ENCODE measurements at places on chromosomes 6 and 20.

GRCh38 chr6:73521351-73521985, 636 bp upstream of the EEF1A1 start:
- DNase-seq, result peak; percentile 58

DNA sequence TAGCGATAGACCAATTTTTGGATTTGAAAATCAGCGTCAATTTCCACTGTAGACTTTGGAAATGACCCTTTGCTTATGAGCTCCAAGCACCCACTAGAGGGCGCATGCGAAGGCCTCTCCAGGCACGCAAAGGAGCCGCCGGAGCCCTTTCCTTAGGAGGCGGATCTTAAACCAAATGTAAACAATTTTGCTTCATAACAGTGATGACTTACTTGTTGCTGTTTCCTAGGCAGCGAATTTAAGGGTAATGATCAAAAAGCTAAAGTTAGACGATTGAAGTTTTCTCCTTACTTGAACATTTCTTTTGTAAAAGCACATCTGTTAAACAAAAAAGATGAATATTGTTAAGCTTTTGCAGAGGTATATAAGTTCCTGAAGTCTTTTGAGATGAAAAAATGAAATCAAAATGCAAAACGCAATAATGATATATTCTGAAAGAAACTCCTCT, 29.2 kb upstream of the EXOC2 start:
- peak; percentile 56 for DNase-seq

- DNase-seq, result no peak
Measured at GRCh38 chr20:23583526-23583925, 15.2 kb upstream of the CST9L start.

DNA sequence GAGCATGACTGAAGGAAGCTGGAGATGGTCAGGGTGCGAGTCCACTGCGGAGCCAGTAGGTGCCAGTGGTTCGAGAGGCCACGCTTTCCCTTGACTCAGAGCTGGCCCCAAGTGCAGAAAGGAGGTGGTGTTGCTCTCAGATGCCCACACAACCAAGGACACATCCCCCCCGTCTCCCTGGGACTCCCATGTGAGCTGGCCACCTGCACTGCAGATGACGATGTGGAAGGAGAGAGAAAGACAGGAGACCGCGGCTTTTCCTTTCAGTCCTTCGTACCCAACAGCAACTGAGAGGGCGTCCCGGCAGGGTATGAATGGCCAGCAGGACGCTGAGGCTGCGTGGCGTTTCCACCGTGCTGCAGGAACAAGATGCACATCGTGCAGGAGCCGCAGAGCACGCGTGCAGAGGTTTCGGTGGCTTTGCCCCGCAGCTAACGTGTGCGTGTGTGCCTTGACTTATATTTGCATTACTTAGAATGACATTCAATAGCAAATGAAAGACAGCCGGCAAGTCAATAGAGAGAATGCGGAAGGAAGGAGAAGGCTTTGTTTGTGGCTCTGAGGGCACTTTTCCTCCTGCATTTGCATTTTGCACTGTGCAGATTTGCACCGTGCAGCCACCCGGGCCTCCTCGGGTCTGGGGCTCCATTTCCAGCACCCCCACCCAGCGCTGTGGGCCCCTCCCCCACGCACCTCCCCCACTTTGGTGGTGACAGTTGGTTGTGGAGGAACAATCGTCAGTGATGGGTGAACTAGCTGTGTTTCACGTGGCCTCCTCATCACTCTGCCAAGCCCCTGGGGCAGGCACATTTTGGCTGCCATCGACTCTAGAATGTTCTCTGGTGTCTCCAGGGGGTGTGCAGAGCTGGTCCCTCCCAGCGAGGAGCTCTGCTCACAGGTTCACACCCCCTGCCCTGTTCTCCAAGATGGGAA, 26.4 kb upstream of the BHLHE23 start:
- DNase-seq, result no peak

- no peak for DNase-seq
Measured at GRCh38 chr6:30264743-30265142, 51.5 kb upstream of the TRIM26 start.

- no peak for DNase-seq
Measured at GRCh38 chr20:20864351-20865096, 152.1 kb upstream of the RALGAPA2 start.

DNA sequence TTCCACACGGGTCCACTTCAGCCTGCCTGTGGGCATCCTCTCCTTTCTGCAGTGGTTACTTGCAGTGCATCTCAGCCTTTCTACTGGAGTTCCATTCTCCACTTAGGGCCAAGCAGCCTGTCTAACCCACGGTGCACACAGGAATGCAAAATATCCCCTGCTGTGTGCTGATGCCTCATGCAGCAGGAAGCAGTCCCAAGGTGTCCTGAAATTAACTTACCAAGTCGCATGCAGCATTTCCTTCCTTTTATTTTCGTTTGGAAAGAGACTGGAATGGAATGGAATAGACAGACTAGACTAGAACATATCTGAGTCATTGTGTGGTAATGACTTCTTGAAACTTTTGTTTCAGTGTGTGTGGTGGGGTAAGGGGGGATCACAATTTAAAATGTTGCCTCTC, 25.9 kb upstream of the FOXQ1 start:
- DNase-seq, result no peak

DNA sequence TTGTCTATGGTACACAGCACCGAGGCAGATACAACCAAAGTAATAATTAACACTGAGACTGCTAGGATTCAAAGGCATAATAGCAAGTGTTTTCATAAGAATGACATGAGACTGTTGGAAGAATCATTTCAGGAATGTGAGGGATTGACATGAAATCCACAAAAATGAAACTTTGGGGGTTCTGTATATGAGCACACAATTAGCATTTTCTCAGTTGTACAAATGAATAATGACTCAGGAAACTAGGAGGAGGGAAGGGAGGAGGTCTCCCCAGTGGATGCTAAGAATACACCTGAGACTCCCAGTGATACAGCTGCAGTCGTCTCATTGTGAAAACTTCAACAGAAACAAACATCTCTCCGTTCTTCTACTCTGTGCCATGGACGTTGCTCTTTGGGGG, 428.4 kb upstream of the PLCB4 start:
- DNase-seq, result no peak

GRCh38 chr6:55567558-55567957, 11.4 kb downstream of the HMGCLL1 start:
- DNase-seq, result no peak

GRCh38 chr20:8670207-8670892, 398.5 kb upstream of the PLCB4 start:
- no peak for DNase-seq

GRCh38 chr6:6284221-6284966, 36.1 kb downstream of the F13A1 start:
- DNase-seq, result no peak

GRCh38 chr6:137020776-137021175, 24.0 kb downstream of the IL20RA start:
- no peak for DNase-seq

GRCh38 chr6:24321538-24322162, 36.2 kb downstream of the DCDC2 start:
- DNase-seq, result no peak

DNA sequence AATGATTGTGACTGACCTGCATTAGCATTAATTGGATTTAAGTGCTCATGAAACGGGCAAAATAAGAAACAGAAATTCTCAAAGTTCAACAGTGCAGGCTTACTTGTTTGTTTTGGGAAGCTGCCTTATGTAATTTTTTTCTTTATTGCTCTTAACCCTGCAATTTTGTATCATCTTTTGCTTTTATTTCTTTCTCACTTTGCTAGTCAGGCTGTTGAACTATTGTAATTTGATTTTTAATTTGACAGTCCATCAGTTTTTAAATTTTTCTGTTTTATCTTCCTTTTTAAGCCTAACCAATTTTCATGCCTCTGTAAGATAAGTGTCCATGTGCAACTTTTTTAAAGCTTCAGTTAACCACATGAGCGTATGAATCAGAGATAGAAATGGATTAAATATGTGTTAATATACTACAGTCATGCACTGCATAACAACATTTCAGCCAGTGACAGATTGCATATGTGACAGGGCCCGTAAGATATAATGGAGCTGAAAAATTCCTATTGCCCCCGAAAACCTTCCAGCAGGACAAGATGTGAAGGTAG, 44.6 kb downstream of the PEX7 start:
- no peak for DNase-seq

DNA sequence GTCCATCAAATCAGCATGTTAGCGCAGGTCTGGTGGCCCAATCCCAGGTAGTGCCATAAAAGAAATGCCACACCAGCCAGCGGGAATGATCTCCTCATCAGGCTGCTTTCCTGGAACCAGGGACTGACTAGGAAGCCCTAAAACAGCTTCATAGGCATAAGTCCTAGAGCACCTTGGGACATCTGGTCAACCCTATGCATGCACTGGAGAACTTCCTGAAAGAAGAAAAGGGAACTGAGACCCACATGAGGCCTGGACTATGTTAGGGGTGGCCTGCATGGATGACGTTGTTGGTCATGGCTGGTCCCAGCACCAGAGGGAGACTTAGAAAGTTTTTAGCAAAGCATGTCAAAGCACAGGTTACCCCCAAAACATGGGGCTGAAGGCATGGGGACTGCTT, 7.6 kb upstream of the KCNK16 start:
- DNase-seq, result no peak

GRCh38 chr6:35782424-35782823, 1.6 kb downstream of the CLPSL1 start:
- DNase-seq, result no peak

GRCh38 chr6:35441642-35442041, 10.5 kb upstream of the FANCE start:
- DNase-seq, result no peak

GRCh38 chr6:23218751-23219150, 649.4 kb downstream of the HDGFL1 start:
- DNase-seq, result no peak

DNA sequence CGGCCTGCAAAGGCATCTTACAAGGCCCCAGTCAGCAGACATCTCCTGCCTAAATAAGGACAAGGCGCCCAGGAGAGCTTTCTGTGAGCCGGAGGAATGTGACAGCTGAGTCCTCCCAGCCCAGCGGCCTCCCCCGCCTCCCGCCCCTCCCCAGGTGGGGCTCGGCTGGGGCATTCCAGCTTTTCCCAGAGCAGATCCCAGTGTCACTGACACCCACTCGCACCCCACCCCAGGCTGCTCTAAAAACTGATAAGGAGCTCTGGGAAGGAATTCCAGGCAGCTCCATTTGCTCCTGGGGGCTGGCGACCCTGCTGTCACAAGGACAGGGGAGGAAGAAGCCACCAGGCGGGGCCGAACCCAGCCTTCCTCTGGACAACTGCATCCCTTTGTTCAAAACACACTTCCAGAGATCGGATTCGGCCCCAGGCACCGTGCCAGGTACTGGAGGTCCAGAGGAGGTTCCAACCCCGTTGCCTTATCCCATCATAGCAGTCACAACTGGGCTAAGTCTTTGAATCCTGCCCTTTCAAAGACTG, 49.7 kb downstream of the JPH2 start:
- no peak for DNase-seq

- no peak for DNase-seq
Measured at GRCh38 chr6:156613996-156614395, 163.2 kb upstream of the ARID1B start.

- DNase-seq, result no peak
Measured at GRCh38 chr20:58028123-58028522, 200.3 kb downstream of the ANKRD60 start.

DNA sequence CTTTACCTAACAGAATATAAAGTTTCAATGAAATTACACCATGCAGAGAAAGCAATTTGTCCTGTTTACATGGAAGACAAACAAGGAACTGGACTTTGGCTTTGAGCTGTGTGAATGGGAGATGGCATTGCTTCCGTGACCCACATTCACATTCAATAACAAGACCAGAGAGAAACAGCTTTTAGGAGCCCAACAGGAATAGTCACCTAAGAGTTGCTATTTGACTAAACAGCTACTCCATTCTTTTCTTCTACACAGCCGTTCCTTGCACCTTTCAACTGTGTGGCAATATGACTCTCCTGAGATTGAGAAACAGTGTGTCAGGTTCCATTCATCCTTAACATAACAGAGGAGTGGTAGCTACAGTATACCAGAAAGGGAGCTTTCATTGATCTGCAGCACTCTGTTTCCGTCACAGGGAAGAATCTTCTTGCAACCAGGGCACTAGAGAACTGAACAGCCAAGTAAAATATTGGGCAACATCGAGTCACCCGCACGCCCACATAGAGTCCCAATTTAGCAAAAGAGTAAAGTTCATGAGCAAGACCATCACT, 355.1 kb downstream of the HAO1 start:
- no peak for DNase-seq

GRCh38 chr6:4906293-4907276, 97.3 kb downstream of the RPP40 start:
- no peak for DNase-seq

GRCh38 chr6:16527691-16528090, 233.6 kb downstream of the ATXN1 start:
- no peak for DNase-seq

GRCh38 chr20:57025261-57025660, 241.2 kb downstream of the BMP7 start:
- DNase-seq, result no peak

- DNase-seq, result peak; percentile 17
Measured at GRCh38 chr6:107957308-107957908, 600 bp downstream of the SEC63 start.

DNA sequence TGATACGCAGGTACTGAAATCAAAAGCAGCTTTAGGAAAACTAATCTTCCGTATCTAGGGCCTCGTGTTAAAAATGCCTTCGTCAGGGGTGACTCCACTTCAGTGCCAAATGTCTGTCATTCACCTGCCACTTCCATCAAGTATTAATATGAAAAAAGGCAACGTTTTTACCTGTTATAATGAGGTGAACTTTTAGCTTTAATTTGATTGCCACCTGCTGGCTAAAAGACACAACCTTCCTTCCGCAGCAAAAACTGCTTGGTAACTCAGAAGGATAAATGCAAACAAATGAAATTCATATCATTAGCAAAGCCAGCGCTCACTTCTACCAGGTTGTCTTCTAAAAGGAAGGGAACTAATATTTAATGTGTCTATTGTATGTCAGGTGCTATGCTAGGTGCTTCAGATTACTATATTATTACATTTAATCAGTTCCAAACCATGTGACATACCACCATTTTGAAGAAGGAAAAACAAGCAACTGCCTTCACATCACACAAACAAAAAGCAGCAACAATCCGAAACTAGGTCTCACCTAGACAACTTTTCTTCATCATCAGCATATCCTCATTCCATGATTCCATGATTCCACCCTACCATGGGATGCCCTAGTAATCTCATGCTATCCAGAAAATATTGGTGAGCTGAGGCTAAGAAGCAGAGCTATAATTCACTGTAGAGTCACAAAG, 20.6 kb upstream of the ARHGAP18 start:
- no peak for DNase-seq

DNA sequence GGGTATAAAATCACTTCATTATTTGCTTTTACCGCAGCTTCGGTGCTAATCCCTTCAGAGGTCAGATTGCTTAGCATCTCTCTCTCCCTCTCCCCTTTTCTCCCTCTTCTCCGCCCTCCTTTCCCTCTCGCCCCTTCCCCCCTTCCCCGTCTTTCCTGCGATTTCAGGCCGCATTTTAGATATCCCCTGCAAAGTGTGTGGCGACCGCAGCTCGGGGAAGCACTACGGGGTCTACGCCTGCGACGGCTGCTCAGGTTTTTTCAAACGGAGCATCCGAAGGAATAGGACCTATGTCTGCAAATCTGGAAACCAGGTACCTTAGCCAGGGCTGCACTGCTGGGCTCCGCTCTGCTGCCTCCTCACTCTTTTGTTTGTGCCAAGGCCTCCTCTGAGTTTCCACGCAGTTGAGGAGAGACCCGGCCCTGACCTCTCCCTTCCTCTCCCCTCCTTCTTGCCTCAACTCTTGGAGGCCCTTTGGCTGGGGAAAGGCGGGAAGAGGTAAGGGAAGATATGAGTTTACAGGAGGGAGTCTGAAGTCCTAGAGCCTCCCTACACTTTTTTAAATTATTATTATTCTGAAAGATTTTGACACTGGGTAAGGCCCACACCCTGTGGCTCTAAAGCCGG, 5.6 kb downstream of the NR2E1 start:
- DNase-seq, result no peak
